ENCODE measurements at places on chromosomes 4 and X.
A peak's percentile ranks its signal among the peaks of the same experiment; 100 is the strongest.

- peak; percentile 56 for DNase-seq
These were observed 126.7 kb downstream of the FRYL start for GRCh38 chr4:48653217-48654014.

- no peak for DNase-seq
These were observed 26.2 kb downstream of the MAGEA9 start for GRCh38 chrX:149807747-149808458.

GRCh38 chr4:60657041-60657440 lies 543.1 kb upstream of the ADGRL3 start:
- DNase-seq, result no peak

DNA sequence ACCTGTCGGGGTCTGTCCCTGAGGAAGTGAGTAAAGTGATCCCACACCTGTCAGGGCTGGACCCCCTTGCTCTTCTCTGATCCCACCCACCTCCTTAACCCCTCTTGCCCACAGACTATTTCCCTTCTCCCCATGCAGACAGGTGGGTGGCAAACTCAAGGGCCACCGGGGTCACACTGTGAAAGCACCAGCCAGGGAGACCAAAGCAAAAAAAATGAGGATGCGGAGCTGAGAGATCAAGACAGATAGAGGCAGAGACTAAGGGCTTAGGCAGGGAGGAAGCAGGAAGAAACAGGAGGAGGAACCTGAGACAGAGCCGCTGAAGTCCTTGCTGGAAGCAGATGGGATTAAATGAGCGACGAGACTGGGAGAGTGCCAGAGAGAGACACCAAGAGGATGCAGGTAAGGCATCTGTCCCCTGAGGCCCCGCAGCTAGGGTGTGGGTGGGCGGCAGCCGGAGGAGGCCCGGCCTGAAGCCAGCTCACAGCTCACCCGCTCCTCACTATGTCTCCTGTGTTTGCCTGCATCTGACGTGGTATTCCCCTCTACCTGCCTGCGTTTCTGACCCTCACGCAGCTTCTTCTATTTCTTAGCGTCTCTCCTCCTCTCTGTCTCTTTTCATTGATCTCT lies 7.2 kb downstream of the TIMM17B start:
- no peak for DNase-seq

DNA sequence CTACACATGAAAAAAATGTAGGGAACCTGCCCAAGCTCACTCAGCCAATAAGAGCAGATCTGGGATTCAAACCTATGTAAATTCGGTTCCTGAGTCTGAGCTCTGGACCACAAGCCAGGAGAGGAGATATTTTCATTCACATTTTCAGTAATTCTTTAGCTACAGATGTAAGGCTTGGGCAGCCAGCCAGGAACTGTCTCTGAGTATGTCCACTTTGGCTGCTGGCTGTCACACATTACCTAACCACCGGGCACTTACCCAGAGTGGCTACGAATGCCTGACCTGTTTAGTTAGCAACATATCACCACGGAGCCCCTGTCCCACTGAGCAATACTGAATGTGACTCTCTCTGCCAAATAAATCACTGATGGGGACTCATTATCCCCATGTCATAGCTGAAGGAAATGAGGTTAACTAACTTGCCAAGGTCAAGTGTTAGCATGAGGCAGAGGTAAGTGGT lies 15.3 kb downstream of the USP46 start:
- DNase-seq, result no peak

Measured in activated T-cell treated with anti-CD3 and anti-CD28 coated beads, Interleukin-2, amount 50 U/mL, for 24 hours (primary cell).